ENCODE measurements at places on chromosomes 1 and 21.

DNA sequence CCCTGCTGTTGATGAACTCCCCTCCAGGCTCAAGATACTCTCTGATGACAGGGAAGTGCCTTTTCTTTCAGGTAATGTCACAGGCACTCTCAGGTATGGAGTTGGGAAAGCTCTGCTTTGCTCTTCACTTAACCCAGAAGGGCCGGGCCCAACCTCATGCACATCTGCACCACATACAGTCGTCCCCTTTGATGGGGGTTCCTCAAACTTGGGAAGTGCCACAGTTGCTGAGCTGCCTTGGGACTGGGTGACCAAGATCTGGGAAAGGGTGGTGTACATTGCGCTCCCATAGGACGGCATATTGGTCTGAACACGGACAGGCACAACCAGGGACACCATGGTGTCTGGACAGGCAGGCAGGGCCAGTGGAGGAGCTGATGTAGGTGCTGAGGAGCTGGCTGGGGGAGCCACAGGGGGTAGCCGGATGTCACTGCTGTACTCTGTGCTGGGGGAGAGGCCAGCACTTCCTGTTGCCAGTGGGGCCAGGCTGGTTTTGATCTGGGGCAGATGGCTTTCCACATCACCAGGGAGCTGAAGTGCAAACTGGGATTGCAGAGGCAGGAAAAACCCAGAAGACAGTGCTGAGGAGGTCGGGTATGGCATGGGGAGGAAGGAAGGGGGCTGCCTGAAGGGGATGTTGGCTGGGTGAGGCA, 96.2 kb upstream of the EDN2 start:
- no peak for DNase-seq

DNA sequence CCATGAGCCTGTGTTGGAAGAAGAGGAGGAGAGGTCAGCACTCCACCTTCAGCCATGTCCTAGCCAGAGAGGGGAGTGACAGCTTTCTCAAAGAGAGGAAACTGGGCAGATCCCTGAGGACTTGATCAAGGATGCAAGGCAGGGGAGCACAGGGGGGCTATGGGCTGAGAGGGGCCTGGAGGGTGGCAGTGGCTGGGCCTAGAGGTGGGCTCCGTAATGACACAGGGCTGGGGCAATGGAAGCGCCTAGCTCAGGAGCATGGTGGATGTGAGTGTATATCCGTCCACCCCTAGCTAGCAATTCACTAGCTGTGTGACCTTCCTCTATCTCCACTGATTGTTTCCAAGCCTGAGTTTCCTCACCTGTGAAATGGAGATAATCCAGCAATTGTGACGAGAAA, 32.6 kb downstream of the NEK2 start:
- DNase-seq = no peak

- no peak for DNase-seq
Observed at GRCh38 chr1:55385402-55386018, 170.3 kb upstream of the USP24 start.

- DNase-seq = no peak
Observed at GRCh38 chr21:36419996-36420395, 34.8 kb downstream of the CHAF1B start.

DNA sequence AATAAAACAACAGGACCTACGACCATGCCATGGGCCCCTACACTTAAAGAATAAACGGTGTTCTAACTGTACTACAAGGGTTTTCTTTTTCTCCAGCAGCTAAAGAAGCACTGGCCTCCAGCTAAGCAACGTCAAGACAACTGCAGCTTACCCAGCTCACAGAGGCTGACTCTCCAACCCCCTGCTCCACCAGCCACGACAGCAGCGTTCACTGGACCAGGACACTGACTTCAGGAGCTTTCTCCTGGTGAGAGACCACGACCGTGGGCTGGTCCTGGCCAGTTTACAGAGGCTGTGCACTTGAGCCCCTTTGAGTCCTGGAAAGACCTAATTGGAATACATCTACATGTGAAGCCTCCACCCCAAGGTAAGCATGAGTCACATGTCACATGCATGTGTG, 39.4 kb downstream of the WNT9A start:
- DNase-seq = no peak

GRCh38 chr1:153537376-153537730, 1.6 kb upstream of the S100A6 start:
- DNase-seq = no peak

DNA sequence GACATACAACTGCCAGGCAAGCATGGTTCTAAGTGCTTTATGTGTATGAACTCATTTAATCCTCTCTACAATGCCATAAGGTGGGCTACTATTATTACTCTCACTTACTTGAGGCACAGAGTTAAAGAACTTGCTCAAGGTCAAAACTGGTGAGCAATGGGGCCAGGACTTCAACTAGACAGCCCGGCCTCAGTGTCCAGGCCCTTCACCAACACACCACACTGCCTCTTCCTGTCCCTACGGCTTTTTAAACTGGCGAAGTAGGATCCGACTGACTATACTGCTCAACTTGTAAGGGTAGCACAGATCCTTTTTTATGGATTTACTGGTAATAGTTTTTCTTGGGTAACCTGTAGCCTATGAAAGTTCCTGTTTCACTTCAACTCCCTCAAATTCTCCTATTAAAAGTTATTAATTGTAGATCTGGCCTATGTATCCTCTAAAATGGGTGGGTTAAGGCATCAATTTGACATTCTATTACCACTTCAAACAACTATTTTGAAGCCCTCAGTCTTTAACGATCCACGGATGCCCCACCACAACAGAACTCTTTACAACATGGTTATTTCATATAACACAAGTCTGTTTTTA, 4.3 kb downstream of the ERRFI1 start:
- DNase-seq = no peak

DNA sequence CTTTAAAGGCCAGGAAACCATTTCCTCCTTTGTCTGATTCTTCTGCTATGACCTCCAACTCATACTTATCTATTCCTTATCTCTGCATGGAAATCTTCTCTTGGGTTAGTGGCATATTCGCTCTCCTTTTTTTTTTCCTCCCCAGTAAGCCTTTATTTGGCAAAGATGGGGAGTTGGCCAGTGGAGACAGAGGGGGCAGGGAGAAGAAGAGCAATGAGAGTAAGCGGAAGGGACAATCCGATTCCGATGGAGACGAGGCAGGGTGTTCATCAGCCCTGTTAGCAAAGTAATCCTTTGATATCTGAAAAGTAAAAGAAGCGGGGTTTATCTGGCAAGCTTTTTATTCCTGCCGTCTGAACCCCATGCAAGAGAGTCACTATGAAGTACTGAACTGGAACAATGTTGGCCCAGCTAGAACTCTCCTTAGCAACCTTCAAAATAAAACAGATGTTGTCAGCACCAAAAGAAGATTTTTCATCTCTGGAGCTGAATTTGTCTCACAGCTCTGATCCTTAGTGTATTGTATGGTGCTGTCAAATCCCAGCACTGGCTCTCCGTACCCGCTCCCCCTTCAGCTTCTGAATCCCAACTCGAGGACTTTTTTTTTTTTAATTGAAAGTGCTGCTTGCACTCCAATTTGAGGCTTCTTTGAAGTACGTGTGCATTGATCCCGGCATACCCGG, 40.9 kb downstream of the PTGFRN start:
- DNase-seq = no peak

- DNase-seq = no peak
Observed at GRCh38 chr1:46039571-46040052, 92.8 kb downstream of the PIK3R3 start.

DNA sequence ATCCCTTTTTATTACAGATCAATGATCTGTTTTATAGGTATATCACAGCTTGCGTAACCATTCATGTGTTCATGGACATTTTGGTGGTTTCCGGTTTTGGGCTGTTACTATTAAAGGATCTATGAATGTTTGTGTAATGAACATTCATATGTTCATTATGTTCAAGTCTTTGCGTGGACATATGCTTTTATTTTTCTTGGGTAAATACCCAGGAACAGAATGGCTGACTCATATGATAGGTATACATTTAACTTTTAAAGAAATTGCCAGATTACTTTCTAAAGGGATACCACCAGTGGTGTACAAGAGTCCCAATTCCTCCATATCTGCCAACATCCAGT, 73.7 kb downstream of the SPATA46 start:
- DNase-seq = no peak
